ENCODE measurements at places on chromosomes 5 and 9. TPM values are rescaled to one million over a fixed set of nuclear protein-coding genes. Genes with fewer than 3 reads are reported as not detected.

DBH gene
- polyA plus RNA-seq: 0.59 TPM

DNA sequence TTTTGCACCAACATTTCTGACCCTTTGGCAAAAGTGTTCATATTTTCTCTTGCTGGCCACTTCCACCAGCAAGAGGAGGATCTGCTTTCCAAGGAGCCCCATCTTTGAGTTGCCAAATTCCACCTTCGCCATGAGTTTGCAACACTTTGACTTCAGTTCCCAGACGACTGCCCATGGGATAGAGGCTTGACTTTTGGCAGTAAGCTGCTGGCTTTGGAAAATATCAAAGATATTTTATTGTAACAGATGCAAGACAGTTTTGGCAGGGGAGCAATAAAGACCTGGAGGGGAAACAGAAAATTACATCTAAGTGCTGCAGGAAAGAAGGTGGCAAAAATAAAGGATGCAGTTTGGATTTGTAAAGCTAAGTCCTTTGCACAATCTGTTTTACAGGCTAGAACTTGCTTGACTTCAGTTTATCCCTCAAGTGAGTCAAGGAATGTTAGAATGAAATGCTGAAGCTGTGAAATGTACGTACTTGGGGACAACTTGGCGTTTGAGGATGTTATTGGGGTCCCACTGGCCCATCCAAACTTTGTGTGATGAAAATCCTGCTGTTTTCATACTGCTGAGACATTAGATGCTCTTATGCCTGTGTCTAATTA lies 232.9 kb downstream of the GOLPH3 start:
- peak; percentile 65 for DNase-seq

GRCh38 chr5:124404796-124405195 lies 341.6 kb downstream of the ZNF608 start:
- DNase-seq: no peak

GRCh38 chr5:142364251-142365145 lies 39.7 kb upstream of the SPRY4 start:
- DNase-seq: peak; percentile 62

DDX4 gene
- polyA plus RNA-seq: not detected

DNA sequence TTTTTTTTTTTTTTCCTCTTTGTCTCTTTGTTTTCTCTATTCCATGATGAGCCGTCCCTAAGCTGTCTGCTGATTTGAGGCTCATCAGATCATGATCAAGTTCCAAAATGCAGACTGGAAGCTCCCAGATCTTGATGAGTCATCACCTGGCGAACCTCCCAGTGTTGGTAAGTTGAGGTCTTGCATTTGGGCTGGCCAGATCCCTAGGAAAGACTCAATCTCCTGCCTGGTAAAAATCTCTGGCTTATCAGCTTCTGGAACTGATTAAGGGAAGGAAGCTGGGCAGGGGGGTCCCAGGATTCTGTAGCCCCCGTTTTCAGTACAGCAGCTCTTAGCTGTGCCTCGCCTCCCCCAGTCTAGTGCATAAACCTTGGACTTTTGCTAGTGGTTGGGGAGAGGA lies 69.0 kb downstream of the TSPAN17 start:
- DNase-seq: peak; percentile 43

GRCh38 chr5:87074934-87075541 lies 192.6 kb upstream of the RASA1 start:
- peak; percentile 4 for DNase-seq

NR2F1-AS1 gene
- 4.3 TPM for polyA plus RNA-seq

All from muscle of leg (tissue), 16 donors.